Cardiac septum (tissue), 1 donor: ENCODE measurements at places on chromosomes 12 and 14. TPM values are rescaled to one million over a fixed set of nuclear protein-coding genes. Genes with fewer than 3 reads are reported as not detected.

DNA sequence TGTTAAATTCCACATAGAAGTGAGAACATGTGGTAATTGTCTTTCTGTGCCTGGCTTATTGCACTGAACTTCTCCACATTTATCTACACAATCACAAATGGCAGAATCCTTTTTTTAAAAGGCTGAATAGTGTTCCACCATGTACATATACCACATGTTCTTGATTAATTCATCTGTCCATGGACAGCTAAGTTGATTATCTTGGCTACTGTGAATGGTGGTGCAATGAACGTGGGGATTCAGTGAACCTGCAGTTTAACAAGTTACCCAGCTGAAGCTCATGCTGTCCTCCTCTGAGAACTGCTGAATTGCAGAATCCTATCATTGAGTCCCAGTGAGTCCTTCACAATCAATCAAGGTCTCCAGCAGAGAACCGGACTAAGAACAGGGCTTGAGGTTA is 74.9 kb downstream of the TBK1 start:
- no peak for DNase-seq

DNA sequence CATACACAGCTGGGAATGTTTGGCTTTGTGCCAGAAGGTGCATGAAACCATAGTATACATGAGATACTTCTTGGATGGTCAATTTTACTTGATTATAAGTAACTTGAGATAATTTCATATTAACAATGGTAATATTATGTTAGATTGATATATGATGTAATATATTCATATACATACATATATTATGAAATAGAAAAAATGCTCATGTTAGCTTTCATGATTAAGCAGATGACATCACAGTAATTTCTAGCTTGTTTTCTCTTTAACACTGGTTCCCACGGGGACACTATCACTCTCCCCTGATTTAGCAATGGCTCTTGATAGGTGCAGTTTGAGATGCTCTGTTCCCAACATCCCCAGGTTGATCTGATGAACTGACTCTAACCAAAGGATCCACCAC is 35.4 kb upstream of the NTF3 start:
- DNase-seq = no peak

GRCh38 chr12:52942066-52942900 is 6.6 kb upstream of the KRT18 start:
- no peak for DNase-seq

DNA sequence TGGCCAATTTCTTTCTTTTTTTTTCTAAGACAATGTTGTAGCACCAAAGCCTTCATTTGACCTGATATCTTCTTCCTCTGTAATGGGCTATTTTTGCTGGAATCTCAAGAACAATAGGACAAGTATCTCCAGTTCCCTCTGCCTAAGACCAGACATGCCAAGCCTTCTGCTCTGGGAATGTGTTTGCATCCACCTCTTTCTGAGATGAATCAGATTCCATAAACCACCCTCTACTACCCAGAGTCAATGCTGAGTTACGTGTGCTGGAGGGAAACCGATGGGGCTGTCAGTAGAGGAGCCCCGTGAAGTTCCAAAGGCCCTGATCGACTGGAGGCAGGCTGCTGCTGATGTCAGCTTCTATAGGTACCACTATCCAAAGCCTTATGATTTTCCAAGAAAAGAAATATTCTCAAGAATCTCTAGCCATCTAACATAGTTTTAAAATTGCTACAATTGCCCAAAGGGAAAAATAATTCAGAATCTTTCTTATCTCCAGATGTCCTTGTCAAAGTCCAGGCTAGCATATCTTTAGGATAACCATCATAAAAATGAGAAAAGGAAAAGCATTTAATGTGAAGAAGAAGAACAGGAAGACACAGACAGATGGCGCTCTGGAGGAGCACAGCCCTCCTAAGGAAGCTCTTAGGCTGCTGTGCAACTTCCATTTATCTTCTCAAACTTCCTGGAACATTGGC is 101.9 kb downstream of the SLC8A3 start:
- DNase-seq = no peak

DNA sequence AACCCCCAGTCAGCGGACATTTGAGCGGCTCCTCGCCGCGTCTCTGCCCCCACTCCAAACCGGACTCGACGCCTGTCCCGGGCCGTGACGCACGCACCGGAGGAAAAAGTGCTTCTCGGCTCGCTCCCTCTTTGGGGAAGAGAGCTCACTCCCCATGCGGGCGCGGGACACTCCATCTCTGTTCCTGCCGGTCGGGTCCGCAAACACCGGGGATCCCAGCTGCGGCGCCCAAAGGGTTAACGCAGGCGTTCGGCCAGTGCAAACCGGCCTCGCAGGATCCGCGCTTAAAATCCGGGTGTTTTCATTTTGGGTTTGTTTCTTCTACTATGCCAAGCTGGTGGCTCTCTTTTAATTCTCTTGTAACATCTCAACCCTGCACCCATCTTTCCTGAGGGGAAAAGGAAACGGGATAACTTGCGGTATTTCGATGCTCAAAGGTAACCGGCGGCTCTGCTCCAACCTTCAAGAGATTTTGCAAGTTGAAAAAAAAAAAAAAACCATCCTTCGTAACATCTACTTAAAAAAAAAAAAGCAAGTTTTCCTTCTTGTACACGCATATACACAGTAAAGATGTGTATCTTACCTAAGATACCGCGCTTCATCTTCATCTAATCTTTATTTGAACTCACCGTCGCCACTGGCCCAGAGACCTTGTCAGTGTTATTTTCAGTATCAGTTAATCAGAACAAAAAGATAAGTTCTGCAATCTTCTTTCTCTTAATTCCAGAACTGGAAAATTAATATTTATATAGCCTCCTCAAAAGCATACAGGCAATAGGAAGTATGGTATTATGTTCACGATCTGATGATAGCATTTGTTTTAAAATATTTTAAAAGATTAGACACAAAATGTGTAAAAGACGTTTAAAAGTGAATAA is 1.6 kb upstream of the ATP2B1 start:
- DNase-seq = peak; percentile 81

Gene FBLN5
- 31.8 TPM for total RNA-seq

Gene OTX2
- not detected for total RNA-seq

Gene FOXG1
- not detected for total RNA-seq
